Astrocyte (in vitro differentiated cells and primary cell): ENCODE measurements at places on chromosomes 3 and 15. TPM values are rescaled to one million over a fixed set of nuclear protein-coding genes. Genes with fewer than 3 reads are reported as not detected.

Gene INTS14
- total RNA-seq = 24.2 and 24.4 TPM in 2 replicates

Gene SLC51A
- not detected in 2 replicates for total RNA-seq

- no peak overlapping the region for H3K27ac ChIP-seq
- no peak overlapping the region for H3K4me3 ChIP-seq
- no peak for DNase-seq
- H3K4me1 ChIP-seq = peaks cover 5% of the 10 kb centered on the region
- H3K36me3 ChIP-seq = peaks cover 66% of the 10 kb centered on the region
Measured at GRCh38 chr15:90456236-90456635, 68.2 kb downstream of the IQGAP1 start.

DNA sequence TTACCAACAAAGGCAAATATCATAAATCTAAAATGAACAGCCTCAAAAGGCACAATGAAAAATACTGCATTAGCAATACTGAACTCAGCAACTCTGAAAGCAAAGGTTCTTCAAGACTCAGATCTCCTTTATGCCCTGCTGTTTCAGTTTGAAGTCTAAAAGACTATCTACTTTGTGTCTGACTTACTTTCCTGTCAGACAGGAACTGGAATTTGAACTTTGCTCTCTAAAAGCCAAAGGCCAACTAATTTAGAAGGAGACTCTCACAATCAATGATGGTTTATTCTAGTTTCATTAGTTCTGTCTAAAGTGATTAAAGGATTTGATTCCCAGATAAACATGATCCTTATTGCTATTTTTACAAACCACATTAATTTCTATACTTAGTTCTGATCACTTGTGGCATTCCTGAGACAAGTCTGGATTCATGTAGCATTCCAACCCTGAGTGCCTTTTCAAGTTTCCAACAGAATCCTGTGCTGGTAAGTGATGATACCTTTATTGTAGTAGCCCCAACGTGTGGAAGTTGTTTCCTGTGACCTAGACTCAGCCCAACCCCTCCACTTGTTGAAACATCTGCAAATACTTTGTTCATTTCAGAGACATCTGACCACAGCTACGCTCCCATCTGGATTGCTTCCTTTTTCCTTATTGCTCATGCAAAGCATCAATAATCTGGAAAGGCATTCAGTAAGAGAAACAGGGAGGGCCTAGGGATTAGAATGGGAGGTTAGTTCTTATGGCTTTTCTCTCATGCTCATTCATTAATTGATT is 14.9 kb upstream of the LEKR1 start:
- DNase-seq = peak; percentile 89
- H3K36me3 ChIP-seq = no peaks in the 10 kb centered on the region
- no peaks in the 10 kb centered on the region for H3K27me3 ChIP-seq
- H3K27ac ChIP-seq = peak overlapping the region; percentile 62
- no peak overlapping the region for H3K4me3 ChIP-seq

DNA sequence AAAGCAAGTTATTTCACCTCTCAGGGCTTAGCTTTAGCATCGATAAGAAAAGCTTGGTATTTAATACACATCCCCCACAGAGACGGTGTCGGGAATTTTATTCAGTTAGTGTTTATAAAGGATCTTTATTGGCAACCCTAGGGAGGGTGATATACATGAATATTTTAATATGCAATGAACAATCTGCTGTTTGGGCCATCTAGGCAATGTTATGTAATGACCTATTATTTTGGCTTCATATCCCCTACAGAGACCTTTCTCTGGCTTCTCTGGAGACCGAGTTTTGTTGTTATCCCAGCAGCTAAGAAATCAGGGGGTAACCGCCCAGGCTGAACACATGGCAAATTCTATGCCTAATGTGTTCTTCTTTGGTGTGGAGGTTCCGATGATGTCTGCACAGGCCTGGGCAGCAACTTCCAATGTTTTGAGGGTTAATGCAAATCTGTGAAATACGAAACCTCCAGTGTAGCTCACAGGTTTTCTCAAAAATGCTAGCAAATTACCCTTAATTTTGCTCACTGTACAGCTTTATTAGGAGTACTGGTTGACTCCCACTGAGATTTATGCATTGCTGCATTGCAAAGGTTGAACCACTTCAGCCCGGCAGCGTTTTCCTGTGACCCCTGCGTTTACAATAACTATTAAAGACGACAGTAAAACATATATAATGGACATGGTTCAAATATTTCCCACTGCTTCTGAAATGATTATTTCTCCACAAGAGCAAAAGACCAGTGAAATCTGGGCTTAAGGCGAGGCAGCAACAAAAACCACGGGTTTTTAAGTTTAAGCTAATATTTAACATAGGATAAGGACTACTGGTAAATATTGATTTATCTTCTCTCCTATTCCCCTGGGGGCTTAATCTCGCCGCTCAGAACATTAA is 298.3 kb upstream of the NR2E3 start:
- DNase-seq = no peak
- no peak overlapping the region for H3K27ac ChIP-seq
- no peaks in the 10 kb centered on the region for H3K36me3 ChIP-seq
- no peak overlapping the region for H3K4me3 ChIP-seq
- H3K4me1 ChIP-seq = no peaks in the 10 kb centered on the region

GRCh38 chr3:195808741-195809290 is 2.9 kb downstream of the MUC4 start:
- H3K4me3 ChIP-seq = no peak overlapping the region
- no peaks in the 10 kb centered on the region for H3K36me3 ChIP-seq
- no peak for DNase-seq
- no peaks in the 10 kb centered on the region for H3K4me1 ChIP-seq
- no peak overlapping the region for H3K27ac ChIP-seq

GRCh38 chr3:53646723-53647122 is 152.3 kb downstream of the CACNA1D start:
- H3K4me3 ChIP-seq = no peak overlapping the region
- H3K27ac ChIP-seq = no peak overlapping the region
- H3K36me3 ChIP-seq = no peaks in the 10 kb centered on the region
- H3K4me1 ChIP-seq = no peaks in the 10 kb centered on the region
- H3K27me3 ChIP-seq = no peaks in the 10 kb centered on the region

- H3K27me3 ChIP-seq = peaks cover 15% of the 10 kb centered on the region
- no peak overlapping the region for H3K27ac ChIP-seq
- peaks cover 13% of the 10 kb centered on the region for H3K4me1 ChIP-seq
- DNase-seq = no peak
- peak overlapping the region; percentile 95 for H3K4me3 ChIP-seq
Measured at GRCh38 chr15:79311901-79312553, 1.1 kb downstream of the TMED3 start.

- H3K4me3 ChIP-seq = no peak overlapping the region
- no peaks in the 10 kb centered on the region for H3K27me3 ChIP-seq
- DNase-seq = no peak
- no peaks in the 10 kb centered on the region for H3K36me3 ChIP-seq
Measured at GRCh38 chr3:194767446-194768207, 81.9 kb downstream of the FAM43A start.
